ENCODE measurements at places on chromosomes 3 and 15.

GRCh38 chr3:23830869-23831484 is 25.2 kb downstream of the UBE2E1 start:
- DNase-seq = peak; percentile 29

DNA sequence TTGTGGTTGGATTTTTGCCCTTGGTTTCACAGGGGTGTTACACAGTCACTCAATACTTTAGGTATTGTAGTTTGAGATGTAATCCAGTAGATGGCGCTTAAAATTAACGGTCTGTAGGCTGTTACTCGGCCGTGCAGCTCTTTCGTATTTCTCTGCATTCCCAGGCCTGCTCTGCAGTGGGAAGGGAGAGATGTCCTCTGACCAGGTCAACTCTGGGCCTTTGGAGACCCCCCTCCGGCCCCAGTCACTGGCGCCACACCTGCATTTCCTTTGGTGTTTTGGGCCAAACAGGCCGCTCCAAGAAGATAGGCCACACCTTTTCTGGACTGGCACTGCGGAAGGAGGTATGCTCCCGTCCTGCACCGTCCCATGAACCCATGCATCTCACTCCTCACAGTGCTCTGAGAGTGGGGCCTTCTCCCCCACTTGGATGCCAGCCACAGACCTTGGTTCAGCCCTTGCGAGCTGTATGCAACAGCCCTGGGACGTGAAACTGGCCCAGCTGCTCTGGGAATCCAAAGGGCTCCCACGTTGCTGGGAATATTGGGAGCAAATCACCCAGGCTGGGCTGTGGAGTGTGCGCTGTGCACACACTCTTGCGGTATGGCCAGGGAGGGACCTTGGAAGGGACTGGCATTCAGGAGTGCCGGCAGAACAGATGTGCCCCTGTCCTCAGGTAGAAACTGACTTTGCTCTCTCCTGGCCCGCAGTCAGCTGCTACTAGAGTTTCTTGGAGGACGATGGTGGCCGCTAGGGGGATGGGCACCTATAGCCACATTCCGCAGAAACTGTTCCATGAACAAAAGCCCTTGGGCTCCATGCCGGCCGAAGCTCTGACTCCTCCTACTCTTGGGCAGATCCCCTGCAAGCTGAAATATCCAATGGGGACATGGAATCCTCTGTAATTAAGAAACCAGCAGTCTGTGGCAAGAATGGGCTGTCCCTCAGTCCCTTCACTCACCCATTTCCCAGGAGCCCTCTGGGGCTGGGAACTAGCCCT is 410.5 kb upstream of the CADM2 start:
- DNase-seq = peak; percentile 13

- no peak for DNase-seq
Measured at GRCh38 chr3:112247900-112248299, 46.1 kb downstream of the SLC9C1 start.

DNA sequence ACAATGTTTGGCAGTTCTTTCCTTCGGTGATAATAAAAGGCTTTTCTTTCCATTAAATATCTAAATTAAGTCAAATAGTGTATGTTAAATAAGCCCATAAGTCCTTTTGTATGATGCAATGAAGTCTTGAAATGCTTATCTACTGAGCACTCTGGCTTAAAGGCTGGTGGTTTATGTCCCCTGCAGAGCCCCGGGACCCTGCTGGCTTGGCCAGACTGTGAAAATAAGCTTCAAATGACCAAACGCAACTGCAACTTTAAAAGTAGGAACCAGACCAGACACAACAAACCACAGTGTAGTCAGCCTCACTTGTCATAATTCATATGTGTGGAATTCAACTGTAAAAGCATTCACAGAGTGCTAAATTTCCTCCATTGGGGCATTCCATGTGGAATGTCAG is 72.5 kb downstream of the FOXP1 start:
- peak; percentile 98 for DNase-seq

DNA sequence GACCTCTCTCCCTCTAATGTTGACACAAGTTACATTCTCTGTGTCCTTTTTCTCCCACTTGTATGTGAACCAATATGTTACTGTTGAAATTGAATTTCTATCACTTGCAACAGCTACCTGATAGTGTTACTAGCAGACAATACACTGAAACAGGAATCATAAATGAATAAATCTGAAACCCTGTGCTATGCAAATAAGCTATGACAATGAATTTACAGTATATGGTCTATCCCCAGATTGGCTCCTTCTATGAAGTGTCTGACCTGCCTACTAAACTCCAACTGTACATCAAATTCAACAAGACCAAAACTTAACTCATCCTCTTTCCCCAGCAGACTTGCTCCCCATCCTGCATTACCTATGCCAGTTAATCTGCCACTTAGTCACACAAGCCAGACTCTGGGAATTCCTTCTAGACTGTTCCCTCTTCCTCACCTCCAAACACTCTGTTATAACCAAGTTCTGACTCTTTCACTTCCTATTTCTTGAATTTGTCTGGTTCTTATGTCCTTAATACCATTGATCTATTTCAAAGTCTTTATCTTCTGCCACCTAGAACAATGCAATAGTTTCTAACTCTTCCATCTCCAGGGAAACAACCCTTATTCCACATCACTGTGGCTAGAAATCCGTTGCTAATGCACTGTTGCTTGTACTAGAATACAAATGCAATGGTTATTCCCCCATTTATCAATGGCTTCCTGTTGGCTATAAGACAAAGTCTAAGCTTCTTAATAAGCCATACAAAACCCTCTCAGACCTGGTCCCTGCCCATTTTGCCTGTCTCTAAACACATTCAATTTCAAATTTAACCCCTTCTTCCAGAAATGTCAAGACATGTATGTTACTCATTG is 13.4 kb upstream of the ZNF639 start:
- DNase-seq = no peak

- DNase-seq = no peak
Measured at GRCh38 chr3:62781121-62781520, 94.1 kb downstream of the CADPS start.

GRCh38 chr3:42013691-42014457 is 52.0 kb upstream of the ULK4 start:
- no peak for DNase-seq

DNA sequence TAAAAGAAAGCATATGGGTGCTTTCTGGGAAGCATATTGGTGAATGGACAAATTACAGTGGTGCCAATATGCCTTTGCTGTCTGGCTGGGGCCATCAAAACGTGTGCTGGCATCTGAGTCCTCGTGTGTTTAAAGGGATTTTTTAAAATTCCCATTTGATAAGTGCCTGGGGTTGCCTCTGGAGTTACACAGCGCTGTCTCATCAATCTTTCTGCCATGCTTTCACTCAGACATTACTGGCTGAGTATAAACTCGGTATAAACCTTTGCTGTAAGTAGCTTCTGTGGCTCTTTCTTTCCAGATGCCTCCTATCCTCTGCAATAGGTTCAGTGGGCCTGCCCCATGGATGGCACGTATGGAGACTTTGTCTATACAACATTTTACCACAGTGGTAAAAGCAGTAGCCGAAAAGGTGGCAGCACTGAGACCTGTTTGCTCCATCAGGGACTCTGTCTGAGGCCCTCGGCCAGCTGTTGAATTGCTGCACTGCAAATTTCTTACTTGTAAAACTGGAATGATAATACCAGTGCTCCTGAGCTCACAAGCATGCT is 195.5 kb downstream of the LPP start:
- DNase-seq = no peak

DNA sequence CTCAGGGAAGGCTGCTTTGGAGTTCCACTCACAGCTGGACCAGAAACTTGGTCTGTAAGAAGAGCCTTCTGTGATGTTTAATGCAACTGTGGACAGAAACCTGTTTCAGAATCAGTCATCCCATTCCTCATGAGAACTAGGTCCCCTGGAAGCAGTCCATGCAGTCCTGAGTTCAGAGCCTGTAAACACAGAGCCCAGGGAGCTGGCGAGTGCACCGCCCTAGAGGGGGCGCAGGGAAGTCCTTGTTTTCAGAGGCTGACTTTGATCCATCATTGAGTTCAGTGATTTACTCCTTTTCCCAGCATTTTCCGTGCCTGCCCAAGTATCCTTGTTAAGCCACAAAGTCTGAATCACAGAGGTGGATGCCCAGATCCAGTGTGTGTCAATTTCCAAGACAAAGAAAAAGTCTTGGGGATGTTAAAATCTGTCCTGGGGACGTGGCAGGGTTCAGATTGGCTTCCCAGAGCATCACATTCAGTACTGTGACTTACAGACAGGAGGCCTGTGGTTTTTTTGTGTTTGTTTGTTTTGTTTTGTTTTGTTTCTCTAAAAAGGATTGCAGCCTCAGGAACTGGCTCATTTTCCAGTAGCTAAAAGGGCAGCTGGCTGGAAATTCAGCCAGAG is 9.8 kb upstream of the TXNRD3 start:
- peak; percentile 10 for DNase-seq

- peak; percentile 55 for DNase-seq
Measured at GRCh38 chr15:48470096-48470495, 138.9 kb downstream of the DUT start.

DNA sequence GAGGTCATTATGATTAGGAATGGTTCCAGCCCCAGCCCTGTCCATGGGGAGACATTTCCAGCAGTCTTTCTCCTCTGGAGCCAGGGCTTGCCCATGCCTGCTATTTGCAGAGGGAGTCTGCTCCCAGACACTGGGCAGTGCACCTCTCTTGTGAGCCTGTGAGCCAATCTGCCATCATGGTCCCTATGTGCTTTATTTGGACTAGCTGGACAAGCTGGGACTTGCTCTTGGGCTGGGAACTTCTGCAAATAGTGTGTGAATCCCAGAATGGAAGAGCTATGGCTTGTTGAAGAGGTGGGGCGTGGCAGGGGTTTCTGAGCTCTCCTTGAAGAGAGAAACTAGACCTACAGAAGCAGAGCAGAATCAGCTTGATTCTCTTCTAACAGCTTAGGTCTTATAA is 53.7 kb upstream of the KY start:
- DNase-seq = no peak

- DNase-seq = no peak
Measured at GRCh38 chr15:60703207-60703933, 224.4 kb upstream of the ICE2 start.

DNA sequence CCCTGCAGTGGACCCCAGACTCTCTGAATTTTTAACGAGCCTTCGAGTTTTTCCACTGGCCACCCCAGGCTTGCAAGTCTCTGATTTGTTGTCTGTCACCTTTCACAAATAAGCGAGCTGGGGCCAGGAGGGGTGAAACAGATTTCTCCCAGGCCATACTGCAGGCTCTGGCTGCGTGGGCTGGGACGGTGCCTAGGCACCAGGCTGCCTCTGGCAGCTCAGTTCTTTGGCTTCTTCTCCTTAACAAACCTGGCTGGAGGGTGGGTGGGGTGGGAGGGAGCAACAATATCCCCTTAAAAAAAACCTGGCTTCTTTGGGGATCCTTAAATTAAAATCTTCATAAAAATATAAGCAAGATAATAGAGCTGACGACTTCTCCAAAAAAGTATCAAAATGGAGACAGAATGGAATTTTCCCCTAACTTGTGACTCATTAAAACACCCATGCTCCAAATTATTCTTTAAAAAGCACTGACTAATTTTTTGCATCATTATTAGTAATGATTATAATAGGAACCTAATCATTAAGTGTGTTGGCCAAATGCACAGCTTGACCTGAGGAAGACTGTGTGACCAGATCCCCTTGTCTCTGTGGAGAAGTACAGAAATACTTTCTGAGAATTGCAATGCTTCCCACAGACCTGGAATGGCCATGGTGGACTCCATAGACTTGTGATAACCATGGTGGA is 84.1 kb downstream of the SNRK start:
- no peak for DNase-seq

DNA sequence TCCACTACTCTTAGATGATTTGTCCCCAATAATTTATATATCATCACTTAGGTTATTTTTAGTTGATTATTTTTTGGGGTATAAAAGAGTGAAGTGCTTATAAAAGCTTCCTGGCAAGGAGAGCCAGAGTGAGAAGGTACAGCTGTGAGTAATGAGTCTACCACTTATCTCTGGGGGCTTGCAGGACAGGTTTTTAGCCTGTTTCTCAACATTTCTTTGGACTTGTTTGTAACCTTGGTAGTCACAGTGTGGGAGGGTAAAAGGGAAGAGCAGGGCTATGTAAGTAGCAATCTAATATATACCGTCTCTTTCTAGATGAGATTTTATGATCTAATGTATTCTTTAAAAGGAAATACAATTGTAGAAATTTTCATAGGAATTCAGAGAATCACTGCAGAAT is 321.3 kb upstream of the GOLIM4 start:
- no peak for DNase-seq

DNA sequence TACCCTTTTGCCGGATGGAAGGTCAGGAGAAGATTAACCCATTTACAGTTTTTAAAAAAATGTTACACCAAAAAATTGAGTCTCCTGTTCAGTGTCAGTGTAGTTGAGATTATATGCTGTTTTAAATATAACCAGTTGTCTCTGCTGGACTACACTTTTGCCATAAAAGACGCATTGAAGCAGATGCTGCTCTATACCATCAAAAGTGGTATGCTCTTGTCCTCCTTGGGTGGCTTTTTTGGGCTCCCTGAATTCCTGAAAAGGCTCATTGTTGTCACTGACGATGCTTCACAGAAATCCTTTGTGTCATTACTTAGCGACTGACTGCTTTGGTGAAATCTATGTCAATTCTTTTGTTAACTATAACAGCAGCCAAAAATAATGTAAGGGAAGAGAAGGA is 133.9 kb upstream of the SKOR1 start:
- DNase-seq = no peak

- peak; percentile 85 for DNase-seq
Measured at GRCh38 chr15:45714590-45715488, 80.0 kb downstream of the SQOR start.

- DNase-seq = no peak
Measured at GRCh38 chr3:23162934-23163333, 40.2 kb upstream of the UBE2E2 start.

DNA sequence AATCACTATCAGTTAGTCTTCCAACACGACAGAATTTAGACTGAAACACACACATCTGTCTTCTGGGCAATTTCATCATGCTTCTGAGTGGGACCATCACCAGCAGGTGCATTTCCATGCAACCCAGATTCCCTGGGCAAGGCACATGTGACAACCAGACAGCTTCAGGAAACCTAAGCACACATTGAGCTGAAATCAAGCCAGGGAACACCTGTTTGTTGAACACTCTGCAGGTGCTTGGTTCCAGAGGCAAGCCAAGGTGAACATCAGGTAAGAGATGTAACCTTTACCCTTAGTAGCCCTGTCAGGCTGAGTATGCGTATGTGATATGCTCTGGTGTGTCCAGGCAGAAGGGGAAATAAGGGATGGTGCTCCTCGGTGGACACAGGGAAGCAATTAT is 3.3 kb upstream of the PSMD2 start:
- no peak for DNase-seq

DNA sequence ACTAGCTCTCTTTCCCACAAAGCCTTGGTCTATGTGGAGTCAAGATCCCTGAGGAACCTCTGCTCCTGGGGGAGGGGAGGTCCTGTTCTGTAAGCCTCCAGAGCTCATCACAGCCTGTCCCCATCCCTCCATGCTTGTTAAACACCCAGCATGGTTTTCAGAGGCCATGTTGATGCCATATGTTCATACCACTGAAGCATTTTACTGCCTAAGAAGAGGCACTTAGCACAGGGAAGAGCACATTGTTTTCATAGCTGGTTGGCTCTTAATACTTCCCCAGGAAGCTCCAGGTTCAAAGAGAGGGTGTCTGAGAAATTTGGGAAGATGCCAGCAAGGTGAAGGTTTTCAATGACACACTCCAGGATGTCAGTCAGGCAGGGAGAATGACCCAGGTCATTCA is 25.6 kb downstream of the CPNE4 start:
- DNase-seq = no peak

GRCh38 chr3:143604402-143605185 is 243.7 kb downstream of the SLC9A9 start:
- DNase-seq = no peak

Measured in iris pigment epithelial cell (primary cell).